ENCODE measurements at places on chromosomes 12 and 14. TPM values are rescaled to one million over a fixed set of nuclear protein-coding genes. Genes with fewer than 3 reads are reported as not detected.
A peak's percentile ranks its signal among the peaks of the same experiment; 100 is the strongest.

DNA sequence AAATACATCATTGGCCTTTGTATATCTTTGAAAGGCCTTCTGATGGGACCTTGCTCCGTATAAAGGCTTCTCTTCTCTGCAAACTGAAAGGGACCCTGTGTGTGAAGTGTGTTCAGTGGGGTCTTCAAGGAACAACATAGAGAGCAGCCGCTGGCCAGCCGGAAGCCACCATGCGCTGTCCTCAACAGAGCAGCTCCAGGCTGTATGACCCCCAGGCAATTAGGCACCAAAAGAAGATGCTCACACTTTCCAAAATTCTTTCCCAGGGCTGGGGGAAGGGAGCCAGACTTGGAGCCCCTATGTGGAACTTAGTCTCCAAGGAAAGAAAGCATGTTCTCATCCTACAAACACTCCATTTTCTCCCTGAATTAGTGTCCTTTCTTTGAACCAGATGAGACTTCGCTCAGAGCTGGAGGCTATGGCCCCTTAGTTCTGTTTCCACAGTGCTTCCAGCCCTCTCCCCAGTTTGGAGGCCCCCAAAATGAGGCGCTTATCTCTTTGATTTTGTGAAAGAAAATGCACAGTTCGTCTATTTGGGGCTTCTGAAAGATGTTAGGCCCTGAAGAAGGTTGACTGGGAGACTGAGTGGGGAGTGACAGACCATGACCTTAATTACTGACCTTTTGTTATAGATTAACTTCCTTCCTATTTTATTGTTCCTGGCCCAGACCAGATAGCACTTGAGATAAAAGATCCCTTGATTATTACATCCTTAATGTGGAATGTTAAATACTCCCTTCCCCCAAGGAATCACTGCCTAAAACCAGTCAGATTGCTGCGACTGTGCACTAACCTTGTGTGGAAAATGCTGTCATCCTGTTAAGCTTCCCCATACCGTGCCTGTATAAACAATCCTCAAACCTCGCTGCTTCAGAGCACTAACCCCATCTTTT is 128.3 kb upstream of the FGD4 start:
- no peaks in the 10 kb centered on the region for H3K4me1 ChIP-seq
- no peak for DNase-seq
- H3K27ac ChIP-seq, result peak overlapping the region; percentile 11
- H3K36me3 ChIP-seq, result no peaks in the 10 kb centered on the region

DNA sequence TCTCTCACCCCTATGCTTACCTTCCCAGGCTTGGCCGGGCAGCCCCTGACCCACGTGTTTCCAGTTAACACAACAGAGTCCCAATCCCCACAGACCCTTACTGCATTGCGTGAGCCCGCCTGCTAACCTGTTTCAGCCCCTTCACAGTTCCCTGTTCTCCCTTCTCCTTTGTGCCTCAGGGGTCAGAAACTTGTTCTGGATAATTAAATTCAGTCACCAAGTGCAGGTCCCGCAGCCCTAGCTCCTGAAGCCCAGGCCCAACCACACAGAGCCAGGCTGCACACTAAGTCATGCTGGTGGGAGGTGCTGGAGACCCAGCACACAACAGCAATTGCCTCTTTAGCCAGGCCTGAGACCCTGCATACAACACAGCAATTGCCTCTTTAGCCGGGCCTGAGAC is 9.6 kb downstream of the ISM2 start:
- no peaks in the 10 kb centered on the region for H3K36me3 ChIP-seq
- no peak overlapping the region for H3K27ac ChIP-seq
- no peaks in the 10 kb centered on the region for H3K4me1 ChIP-seq
- no peaks in the 10 kb centered on the region for H3K27me3 ChIP-seq

The BDKRB2 gene
- total RNA-seq, result 0.49 TPM

DNA sequence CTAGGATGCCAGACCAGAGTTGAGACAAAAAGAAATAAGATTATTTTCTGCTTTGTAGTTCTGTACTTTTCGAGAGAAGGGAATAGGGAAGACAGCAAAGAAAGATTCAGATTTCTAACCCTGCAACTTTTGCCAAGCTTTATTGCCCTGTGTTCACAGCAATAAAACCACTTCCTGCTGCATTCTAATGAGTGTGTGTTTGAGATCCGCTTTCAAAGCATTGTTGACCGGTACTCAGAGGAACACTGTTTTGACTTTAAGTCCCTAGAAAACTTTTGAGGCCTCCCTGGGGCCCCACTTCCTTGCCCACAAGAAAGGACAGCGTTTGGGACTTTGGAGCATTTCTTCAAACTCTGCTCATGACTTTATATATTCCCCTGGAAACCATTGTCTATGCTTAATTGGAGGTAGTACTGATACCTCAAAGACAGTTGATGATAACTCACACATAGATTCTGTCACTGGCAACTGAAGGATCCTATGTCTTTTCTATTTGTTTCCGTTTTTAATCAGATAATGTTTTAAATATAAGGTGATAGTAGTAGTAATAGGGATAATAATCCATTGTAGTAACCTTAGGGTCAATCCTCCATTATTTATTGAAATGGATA is 1.3 kb downstream of the RNASE6 start:
- H3K27ac ChIP-seq, result no peak overlapping the region
- peaks cover 7% of the 10 kb centered on the region for H3K27me3 ChIP-seq
- H3K4me3 ChIP-seq, result peak overlapping the region; percentile 39
- H3K4me1 ChIP-seq, result no peaks in the 10 kb centered on the region
- DNase-seq, result no peak

GRCh38 chr12:113932381-113933196 is 33.5 kb downstream of the RBM19 start:
- H3K27me3 ChIP-seq, result no peaks in the 10 kb centered on the region
- H3K36me3 ChIP-seq, result peaks cover 80% of the 10 kb centered on the region
- no peak overlapping the region for H3K27ac ChIP-seq
- H3K4me3 ChIP-seq, result no peak overlapping the region

- no peak overlapping the region for H3K4me3 ChIP-seq
- H3K27me3 ChIP-seq, result no peaks in the 10 kb centered on the region
- peaks cover 9% of the 10 kb centered on the region for H3K4me1 ChIP-seq
- H3K36me3 ChIP-seq, result peaks cover 20% of the 10 kb centered on the region
- no peak for DNase-seq
Measured at GRCh38 chr12:34021071-34021470, 1.2 kb upstream of the ALG10 start.

The TAS2R42 gene
- not detected for total RNA-seq

DNA sequence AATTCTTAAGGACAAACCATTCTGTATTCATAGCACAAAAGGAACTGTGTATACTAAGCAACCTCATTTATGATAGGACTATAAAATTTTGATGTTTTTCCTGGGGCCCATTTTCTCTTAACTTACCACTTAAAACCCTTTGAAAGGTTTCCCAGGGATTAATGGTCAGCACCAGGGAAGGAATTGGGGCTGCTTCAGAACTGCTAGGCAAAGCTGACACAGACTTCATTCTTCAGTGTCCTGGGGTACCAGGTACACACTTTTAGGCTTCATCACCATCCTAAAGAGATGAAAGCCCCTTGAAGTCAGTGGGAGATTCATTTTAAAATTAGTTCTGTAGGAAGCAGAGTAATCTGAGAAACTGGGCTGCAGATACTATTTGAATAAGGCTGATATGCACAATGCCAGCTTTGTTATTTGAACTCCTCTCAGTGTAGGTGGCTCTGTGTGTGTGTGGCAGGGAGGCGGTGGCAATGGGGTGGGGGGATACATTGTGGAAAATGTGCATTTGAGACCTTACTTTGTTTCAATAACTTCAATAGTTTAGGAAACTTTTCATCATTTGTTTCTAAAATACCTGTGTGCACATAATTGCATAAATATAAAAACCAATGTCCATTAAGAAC is 329.3 kb upstream of the DCN start:
- DNase-seq, result no peak
- no peak overlapping the region for H3K27ac ChIP-seq
- H3K4me1 ChIP-seq, result no peaks in the 10 kb centered on the region
- H3K4me3 ChIP-seq, result no peak overlapping the region
- H3K27me3 ChIP-seq, result no peaks in the 10 kb centered on the region
- no peaks in the 10 kb centered on the region for H3K36me3 ChIP-seq

DNA sequence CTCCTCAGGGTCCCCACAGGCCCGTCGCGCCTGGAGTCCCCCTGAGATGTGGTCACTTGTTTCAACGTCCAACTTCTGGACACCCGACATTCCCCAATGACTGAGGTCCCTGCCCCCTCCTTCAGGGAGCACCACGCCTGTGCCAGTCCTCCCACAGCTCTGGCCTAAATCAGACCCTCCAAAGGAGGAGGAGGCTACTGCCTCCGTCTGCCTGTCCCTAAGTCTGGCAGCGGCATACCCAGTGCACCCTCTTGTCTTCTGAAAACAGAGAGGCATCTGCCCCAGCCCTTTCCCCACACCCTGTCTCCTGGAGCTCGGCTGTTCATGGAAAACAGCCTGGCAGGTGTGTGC is 46.2 kb downstream of the TESC start:
- H3K27me3 ChIP-seq, result no peaks in the 10 kb centered on the region
- no peak overlapping the region for H3K4me3 ChIP-seq
- H3K4me1 ChIP-seq, result no peaks in the 10 kb centered on the region
- H3K27ac ChIP-seq, result no peak overlapping the region
- no peak for DNase-seq
- no peaks in the 10 kb centered on the region for H3K36me3 ChIP-seq

- H3K27me3 ChIP-seq, result no peaks in the 10 kb centered on the region
- no peak for DNase-seq
- H3K27ac ChIP-seq, result no peak overlapping the region
- H3K4me3 ChIP-seq, result no peak overlapping the region
Measured at GRCh38 chr14:75418850-75419768, 8.7 kb upstream of the JDP2 start.

DNA sequence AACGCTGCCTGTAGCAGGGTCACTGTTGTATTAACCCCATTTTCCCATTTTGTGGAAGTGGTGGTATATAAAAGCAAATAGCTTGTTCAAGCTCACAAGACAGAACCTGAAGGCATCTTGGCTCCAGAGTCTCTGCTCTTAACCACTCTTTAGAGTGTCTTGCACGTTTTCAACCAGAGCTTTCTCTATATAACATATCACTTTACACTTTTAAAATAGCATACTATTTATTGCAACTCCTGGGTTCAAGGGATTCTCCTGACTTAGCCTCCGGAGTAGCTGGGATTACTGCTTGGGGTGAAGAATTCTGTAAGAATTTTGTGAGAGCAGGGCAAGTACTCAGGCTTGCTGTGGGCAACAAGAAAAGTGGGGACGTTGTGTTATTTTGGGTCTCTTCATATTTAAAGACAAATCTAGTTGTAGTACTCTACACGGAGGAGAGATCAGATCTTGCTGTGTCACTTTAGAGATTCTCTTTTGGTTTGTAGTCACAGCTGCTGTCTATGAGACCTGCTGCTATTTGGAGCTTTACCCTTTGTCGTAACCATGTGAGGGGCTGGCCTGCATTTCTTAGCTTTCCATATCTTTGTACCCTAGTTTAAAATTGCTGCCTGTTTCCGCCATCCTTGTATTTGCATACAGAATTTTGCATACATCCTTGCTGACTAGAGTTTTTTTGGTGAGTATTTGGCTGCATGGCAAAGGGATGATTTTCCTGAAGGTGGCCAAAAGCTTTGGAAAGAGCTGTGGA is 40.7 kb downstream of the WDR20 start:
- H3K36me3 ChIP-seq, result no peaks in the 10 kb centered on the region
- peak overlapping the region; percentile 84 for H3K27ac ChIP-seq
- DNase-seq, result no peak
- H3K4me1 ChIP-seq, result peaks cover 65% of the 10 kb centered on the region

GRCh38 chr14:63899953-63900352 is 47.1 kb downstream of the SYNE2 start:
- no peak overlapping the region for H3K4me3 ChIP-seq
- no peaks in the 10 kb centered on the region for H3K36me3 ChIP-seq
- DNase-seq, result no peak
- no peak overlapping the region for H3K27ac ChIP-seq
- H3K4me1 ChIP-seq, result peaks cover 22% of the 10 kb centered on the region

GRCh38 chr12:84920331-84920730 is 7.7 kb upstream of the SLC6A15 start:
- no peaks in the 10 kb centered on the region for H3K27me3 ChIP-seq
- no peak overlapping the region for H3K4me3 ChIP-seq
- DNase-seq, result no peak
- H3K27ac ChIP-seq, result no peak overlapping the region

DNA sequence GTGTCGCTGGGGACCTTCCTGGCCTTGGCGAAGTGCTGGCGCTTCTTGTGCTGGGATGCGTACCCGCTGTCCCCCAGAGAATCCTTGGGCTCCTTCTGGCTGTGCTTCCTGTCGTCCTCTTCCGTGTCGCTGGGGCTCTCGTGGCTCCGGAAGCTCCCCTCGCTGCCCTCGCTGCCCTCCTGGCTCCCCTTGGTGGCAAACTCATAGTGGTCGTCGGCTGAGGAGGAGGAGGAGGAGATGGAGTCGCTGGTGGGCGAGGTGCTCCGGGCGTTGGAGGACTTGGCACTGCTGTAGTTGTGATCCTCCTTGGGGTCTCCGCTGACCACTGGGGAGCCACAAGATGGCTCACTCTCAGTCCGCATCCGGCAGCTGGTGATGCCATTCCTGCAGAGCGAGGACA is 254.4 kb downstream of the FOXN3 start:
- peaks cover 22% of the 10 kb centered on the region for H3K36me3 ChIP-seq
- H3K27me3 ChIP-seq, result no peaks in the 10 kb centered on the region
- no peak for DNase-seq
- no peak overlapping the region for H3K27ac ChIP-seq
- H3K4me1 ChIP-seq, result peaks cover 30% of the 10 kb centered on the region

- no peaks in the 10 kb centered on the region for H3K27me3 ChIP-seq
- peaks cover 39% of the 10 kb centered on the region for H3K4me1 ChIP-seq
- H3K27ac ChIP-seq, result peak overlapping the region; percentile 69
- H3K36me3 ChIP-seq, result no peaks in the 10 kb centered on the region
Measured at GRCh38 chr14:104680806-104681688, 8.4 kb upstream of the INF2 start.

GRCh38 chr14:94341656-94342333 is 18.7 kb upstream of the SERPINA6 start:
- no peaks in the 10 kb centered on the region for H3K4me1 ChIP-seq
- no peak for DNase-seq
- H3K36me3 ChIP-seq, result no peaks in the 10 kb centered on the region
- H3K27me3 ChIP-seq, result no peaks in the 10 kb centered on the region

- no peaks in the 10 kb centered on the region for H3K27me3 ChIP-seq
- H3K4me3 ChIP-seq, result no peak overlapping the region
- no peak for DNase-seq
- no peak overlapping the region for H3K27ac ChIP-seq
- H3K4me1 ChIP-seq, result peaks cover 29% of the 10 kb centered on the region
Measured at GRCh38 chr14:75562089-75562488, 16.3 kb upstream of the FLVCR2 start.

The KRT72 gene
- not detected for total RNA-seq

The VCPKMT gene
- total RNA-seq, result 3.5 TPM

The KRT73 gene
- total RNA-seq, result not detected

The GNPTAB gene
- total RNA-seq, result 24.4 TPM

DNA sequence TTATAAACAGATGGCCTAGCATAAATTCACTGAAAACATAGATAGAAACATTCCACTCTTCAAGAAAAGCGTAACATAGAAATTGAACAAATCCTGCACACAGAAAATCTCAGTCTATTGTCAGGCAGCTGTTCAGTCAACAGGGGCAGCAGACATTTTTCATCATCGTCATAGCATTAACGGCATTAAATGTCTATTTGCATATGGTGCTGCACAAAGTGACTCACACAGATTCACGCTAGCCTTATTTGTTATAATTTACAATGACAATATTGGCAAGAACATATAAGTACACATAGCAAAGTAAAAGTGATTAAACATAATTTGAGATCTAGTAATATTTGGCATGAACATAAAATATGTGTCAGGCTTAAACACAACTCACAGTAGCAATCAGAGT is 95.7 kb downstream of the CEP128 start:
- no peak for DNase-seq
- H3K4me1 ChIP-seq, result peaks cover 14% of the 10 kb centered on the region
- no peak overlapping the region for H3K27ac ChIP-seq
- no peaks in the 10 kb centered on the region for H3K27me3 ChIP-seq
- H3K4me3 ChIP-seq, result no peak overlapping the region
- H3K36me3 ChIP-seq, result no peaks in the 10 kb centered on the region

The NRL gene
- 1.5 TPM for total RNA-seq

The SLC5A8 gene
- total RNA-seq, result not detected

Measured in psoas muscle (tissue), 8 donors.